ENCODE measurements at places on chromosomes 4 and X.
A peak's percentile ranks its signal among the peaks of the same experiment; 100 is the strongest.

DNA sequence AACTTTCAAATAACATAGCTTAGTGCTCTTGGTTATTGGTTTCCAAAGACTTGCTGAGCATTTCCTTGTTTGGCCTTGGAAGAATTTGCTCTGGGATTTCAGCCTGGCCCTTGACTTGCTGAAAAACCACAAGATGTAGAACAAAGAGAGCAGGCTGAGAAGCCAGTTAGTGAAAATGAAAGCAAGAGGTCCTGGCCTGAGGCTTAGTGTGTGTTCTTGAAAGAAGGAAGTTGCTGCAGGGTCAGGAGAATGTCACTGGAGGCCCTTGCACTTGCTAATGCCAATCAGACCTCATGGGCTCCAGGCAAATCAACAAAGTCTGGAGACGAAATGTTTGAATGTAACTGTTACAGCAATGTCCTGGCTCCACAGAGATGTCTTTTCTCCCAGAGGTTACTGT, 79.4 kb downstream of the SYNPO2 start:
- DNase-seq: peak; percentile 94

GRCh38 chrX:98141466-98141865, 1257.8 kb downstream of the RPA4 start:
- no peak for DNase-seq

- DNase-seq: no peak
Observed at GRCh38 chr4:157994863-157995262, 178.0 kb downstream of the GASK1B start.

GRCh38 chr4:105652286-105652888, 56.1 kb downstream of the INTS12 start:
- DNase-seq: no peak

- no peak for DNase-seq
Observed at GRCh38 chr4:110129544-110129943, 68.9 kb downstream of the ELOVL6 start.

DNA sequence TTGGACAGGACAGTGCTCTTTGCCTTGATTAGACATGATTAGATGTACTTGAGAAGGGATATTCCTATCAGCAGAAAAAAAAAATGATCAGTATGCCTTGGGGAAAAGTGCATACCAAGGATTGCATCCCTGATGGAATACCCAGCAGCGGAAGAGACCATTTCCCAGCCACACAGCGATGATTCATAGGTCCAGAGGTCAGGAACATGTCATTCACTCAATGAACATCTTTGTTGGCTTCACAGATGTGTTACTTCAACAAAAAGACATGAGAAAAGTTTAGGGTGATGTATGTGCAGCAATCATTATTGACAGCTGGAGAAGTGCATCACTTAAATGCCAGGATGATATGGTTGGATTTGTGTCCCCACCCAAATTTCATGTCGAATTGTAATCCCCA, 293.5 kb downstream of the ZNF674 start:
- DNase-seq: no peak

DNA sequence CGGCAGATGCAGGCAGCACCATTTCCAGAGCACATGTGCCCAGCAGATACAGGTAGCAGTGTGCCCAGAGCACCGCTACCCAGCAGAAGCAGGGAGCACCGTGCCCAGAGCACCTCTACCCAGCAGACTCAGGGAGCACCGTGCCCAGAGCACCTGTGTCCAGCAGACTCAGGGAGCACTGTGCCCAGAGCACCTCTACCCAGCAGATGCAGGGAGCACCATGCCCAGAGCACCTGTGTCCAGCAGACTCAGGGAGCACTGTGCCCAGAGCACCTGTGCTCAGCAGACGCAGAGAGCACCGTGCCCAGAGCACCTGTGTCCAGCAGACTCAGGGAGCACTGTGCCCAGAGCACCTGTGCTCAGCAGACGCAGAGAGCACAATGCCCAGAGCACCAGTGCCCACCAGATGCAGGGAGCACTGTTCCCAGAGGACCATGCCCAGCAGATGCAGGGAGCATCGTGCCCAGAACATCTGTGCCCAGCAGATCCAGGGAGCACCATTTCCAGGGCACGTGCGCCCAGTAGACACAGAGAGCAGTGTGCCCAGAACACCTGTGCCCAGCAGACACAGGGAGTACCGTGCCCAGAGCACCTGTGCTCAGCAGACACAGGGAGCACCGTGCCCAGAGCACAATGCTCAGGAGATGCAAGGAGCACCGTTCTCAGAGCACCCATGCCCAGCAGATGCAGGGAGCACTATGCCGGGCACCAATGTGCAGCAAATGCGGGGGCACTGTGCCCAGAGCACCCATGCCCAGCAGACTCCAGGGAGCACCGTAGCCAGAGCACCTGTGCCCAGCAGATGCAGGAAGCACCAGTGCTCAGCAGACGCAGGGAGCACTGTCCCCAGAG, 236.4 kb downstream of the DHRSX start:
- DNase-seq: no peak

- no peak for DNase-seq
Observed at GRCh38 chr4:64682946-64683345, 273.7 kb upstream of the TECRL start.

- no peak for DNase-seq
Observed at GRCh38 chr4:26223155-26223554, 97.7 kb upstream of the RBPJ start.

DNA sequence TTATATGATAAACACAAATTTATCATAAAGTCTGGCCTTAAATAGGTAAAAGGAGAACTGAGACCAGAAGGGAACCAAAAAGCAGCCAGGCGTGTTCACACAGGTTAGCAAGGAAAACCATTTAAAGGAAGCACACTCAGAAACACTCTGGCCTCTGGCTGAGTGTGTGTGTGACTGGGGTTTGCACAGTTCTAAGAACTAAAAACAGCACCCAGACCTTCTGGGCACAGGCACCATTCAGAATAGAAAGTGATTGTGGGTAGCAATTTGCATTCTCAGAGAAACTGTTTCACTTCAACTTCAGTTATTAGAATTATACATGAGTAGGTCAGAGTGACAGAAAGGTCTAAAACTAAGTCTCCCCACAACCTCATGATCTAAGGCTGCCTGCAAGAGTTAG, 10.0 kb downstream of the GPR82 start:
- DNase-seq: no peak

DNA sequence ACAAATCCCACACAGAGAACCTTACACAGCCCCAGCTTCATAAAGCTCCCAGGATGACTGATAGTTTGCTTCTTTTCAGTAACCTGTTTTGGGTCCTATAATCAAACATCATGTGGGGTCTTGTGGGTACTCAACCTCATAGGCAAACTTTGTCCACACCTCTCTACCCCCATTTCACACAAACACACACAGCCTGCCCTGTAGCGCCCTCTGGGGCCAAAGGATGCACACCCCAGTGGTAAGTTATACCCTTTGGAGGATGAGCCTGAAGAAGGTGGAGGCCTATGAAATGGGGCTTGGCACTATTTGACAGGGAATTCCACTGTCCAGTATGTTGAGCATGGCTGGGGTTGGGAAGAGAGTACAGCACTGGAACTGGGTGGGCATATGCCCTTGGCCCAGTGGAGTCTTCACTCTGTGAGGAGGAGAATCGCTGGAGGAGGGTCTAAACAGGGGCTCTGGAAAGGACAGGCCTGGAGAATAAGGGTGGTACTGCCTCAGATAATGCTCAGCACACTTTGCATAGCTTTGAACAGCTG, 30.5 kb upstream of the COL25A1 start:
- DNase-seq: no peak

- no peak for DNase-seq
Observed at GRCh38 chr4:15776871-15777648, 1.1 kb upstream of the CD38 start.

DNA sequence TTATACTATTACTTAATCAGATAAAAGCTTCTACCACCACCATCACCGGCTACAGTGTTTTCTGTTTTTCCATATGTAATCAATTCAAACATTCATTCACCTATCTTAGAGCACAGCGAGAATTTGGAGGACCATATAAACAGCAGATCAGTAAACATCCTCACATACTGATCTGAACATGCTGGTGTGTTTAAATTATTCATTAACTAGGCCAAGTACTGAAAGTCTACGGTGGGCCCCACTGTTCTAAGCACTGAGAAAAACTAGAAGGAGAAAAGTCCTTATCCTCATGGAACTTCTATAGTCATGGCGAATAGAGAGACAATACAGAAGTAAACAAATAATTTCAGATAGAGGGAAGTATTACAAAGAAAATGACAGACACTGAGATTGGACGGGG, 176.6 kb downstream of the NR3C2 start:
- DNase-seq: no peak

DNA sequence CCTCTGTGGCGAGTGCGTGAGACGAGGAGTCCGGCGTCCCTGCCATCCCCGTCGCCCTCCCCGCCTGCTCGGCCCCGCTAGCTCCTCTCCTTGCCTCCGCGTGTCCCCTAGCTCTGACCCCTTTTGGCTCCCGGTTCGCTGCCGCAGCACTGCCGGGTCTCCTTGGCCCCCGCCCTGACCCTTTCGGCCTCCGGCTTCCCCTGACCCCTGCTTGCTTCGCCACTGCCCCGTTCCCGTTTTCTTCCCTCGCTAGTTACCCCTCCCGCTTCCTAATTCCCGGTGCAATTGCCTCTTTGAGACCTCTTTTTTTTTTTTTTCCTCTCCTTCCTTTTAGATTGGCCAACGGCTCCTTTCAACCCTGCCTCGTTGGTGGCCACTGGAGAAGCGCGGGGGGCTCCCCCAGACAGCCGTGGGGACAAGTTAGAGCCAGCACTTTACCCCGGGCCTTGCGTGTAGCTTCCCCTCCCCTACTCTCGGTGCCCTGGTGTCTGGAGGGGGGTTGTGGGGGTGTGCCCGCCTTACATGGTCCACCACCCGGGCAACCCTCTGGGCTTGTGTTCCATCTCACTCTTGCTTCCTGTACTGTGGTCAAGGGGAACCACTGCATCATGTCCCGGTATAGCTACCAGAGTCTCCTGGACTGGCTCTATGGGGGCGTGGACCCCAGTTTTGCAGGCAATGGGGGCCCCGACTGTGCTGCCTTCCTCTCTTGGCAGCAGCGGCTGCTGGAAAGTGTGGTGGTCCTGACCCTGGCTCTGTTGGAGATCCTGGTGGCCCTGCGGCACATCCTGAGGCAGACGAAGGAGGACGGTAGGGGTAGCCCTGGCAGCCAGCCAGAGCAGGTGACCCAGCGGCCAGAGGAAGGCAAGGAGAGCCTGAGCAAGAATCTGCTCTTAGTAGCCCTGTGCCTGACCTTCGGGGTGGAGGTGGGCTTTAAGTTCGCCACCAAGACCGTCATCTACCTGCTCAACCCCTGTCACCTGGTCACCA, 548 bp downstream of the TMEM164 start:
- DNase-seq: no peak

DNA sequence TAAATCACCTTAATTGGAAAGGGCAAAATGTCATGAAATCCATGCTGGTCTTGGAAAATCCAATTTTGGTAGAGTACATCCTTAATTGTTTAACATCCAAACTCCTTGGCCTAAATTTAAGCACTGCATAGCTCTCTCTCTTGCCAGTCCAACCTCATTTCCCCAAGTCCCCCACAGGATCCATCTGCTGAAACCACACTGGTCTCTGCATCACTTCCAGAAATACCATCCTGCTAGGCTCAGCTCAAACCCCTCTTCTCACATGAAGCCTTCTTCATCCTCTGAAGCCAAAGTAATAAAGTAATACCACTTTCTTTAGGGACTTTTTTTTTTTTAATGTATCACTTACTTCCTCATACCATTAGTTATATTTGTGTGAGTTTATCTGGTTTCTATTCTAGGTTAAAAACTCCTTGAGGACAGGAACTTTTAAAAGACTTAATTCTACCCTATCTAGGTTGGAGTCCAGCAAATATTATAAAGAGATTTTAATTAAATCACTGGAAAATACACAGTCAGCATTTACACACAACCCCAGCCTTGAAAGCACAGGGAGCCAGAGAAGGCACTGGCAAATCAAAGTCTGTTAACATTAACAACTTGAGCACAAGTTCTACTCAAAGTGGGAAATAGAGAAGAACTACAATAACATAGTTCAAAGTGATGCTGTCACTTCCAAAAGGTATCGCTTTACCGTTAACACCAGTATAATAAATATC, 16.7 kb upstream of the KLF3 start:
- no peak for DNase-seq

- peak; percentile 69 for DNase-seq
Observed at GRCh38 chrX:8960957-8961468, 72.9 kb downstream of the FAM9B start.

DNA sequence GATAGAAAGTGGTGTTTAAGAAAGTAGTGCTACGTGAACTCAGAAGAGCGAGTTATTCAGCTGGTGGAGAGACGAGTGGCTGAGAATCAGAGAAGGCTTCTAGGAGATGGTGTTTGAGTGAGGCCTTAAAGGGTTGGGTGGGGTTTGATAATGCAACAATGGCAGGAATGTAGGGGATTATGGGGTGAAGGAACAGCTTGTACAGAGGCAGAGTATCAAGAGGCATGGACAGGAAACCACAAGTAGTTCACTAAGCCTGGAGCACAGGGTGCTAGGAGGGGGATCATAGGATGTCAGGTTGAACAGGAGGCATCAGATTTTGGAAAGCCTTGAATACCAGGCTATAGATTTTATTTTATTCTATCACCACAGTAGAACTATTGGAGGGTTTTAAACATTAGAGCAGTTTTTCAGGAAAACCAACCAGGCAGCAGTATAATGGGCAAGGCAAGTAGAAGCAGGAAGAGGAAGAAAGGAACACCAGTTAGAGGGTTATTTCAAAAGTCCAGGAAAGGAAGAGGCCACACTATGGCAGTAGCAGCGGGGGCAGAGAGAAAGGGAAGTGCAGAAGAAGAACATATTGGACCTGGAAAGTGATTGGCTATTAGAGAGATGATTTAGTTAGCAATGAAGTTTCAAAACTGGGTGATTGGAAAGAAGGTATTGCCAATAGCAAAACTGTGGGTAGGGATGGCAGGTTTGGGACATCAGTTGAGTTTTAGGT, 99.2 kb downstream of the DOCK11 start:
- DNase-seq: no peak

DNA sequence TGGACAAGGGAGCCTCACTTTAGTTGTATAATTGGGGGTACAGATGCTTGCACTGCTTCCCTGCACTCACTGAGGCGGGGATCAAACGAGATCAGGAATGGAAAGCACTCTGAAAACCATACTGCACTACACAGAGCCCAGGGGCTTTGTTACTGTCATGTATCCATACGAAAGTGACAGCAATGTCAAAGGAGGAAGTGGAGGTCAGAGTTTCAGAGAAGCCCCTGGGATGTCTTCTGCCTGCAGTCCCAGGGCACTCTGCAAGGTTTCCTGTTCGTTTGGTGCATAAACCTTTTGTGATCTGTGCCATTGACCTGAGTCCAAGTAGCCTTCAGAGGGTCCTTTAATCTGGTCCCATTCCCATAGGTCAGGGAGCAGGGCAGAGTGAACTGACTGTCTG, 31.2 kb downstream of the RNF175 start:
- no peak for DNase-seq

GRCh38 chr4:65021737-65022136, 612.5 kb upstream of the TECRL start:
- DNase-seq: no peak
